NCI-H1092 (cell line): ENCODE measurements at places on chromosomes 12 and 14.

DNA sequence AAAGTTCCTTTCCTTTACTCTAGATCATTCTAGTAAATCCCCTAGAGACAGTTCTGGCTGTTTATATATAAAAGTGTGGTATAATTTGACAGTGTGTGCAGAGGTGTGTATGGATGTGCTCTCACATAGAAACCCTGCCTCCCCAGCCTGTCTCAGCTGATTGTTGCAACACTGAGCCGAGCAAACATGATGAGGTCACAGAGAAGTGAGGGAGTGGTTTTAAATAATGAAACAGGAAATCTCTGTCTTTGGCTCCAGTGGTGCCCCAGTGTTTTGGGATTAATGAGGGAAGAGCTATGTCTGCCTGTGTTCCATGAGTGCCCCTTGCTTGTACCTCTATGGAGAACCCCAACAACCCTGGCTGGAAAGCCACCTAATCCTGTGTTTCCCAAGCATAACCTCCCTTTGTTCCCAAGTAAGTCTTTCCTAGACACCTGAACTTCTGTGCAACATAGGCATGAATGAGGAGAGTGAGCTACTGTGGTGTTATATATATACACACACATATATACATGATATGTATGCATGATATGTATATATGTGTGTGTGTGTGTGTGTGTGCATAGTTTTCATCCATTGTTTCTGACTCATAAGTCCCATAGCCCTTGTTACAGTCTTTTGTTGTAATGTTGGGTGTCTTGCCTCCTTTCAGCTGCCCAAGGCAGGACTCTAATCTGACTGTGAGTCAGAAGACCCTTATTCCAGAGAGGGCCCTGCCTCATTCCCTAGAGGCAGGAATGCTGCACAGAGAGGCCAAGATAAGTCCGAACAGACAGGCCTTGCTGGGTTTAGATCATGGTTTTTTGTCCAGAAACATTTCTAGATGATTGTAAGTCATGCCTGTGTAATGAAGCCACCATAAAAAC, 18.0 kb downstream of the TRAF3 start:
- peak; percentile 29 for DNase-seq

DNA sequence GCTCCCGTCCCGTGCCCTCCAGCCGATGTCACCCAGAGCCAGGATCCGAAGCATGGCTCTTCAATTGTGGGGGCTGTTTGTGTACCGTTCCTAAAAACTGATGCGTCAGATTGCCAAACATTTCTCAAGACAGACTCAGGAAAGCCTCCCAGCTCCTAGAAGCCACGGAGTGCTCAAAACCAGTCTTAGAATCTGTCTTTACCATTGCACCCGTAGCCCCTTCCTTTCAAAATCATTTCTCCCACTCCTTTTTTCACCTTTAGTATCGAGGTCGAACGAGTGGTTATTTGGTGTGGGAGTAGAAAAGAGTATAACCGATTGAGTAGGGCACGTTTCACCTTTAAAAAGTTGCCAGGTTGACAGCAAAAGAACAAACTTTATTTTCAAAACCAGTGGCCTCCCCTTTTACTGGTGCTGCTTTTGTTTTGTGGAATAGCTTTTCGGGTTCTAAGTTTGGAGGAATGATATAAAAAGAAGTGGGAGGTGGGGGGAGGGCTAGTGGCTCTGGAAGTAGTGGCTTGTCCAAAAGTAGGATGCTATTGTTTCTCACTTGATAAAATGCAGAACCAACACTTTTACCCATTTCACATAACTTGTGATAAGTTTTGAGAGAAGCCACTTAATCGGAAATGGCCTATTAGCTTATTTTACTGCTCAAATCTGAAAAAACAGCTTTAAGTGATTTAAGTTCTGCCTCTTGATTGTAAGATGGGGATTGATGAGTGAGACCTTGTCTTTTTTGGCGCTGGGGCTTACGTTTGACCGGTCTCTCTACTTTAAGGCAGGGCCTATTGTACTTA, 803 bp downstream of the STK38L start:
- DNase-seq: no peak

GRCh38 chr14:64196814-64197411, 97.3 kb downstream of the ESR2 start:
- peak; percentile 77 for DNase-seq

GRCh38 chr12:45655743-45656142, 73.8 kb upstream of the ARID2 start:
- no peak for DNase-seq

GRCh38 chr14:97866195-97866594, 1069.0 kb downstream of the VRK1 start:
- DNase-seq: no peak

DNA sequence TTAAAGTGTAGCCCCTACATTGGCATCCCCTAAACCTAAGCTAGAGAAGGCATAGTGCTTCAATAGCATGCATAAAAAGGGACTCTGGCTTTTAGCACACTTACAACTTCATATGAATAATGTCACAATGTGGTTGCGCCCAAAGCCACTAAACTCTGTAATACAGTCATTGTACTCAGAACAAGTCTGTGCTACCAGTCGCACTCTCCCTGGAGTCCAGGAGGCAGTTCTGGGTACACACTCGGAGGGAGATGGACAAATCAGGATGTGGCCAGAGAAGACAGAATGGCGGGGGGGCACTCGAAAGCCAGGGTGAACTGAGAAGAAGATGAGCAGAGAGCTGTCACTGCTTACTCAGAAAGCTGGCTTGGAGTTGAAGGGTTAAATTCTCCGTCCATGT, 10.6 kb downstream of the SAMD4A start:
- DNase-seq: no peak

GRCh38 chr12:63844391-63845341, at the start of gene SRGAP1:
Gene SRGAP1 (plus strand): TSS chr12:63844700. CDS start chr12:63844817, 117 bp downstream.
- peak; percentile 33 for DNase-seq

GRCh38 chr12:2507814-2508213, 287.0 kb upstream of the FKBP4 start:
- no peak for DNase-seq

- DNase-seq: no peak
Measured at GRCh38 chr14:71932229-71932981, at the start of gene RGS6. Gene RGS6 (plus strand): TSS chr14:71932429.

GRCh38 chr14:96205059-96205977, 679 bp downstream of the BDKRB2 start:
- DNase-seq: no peak
